Osteoblast (primary cell): ENCODE measurements at places on chromosomes 5 and 9.
A peak's percentile ranks its signal among the peaks of the same experiment; 100 is the strongest.

DNA sequence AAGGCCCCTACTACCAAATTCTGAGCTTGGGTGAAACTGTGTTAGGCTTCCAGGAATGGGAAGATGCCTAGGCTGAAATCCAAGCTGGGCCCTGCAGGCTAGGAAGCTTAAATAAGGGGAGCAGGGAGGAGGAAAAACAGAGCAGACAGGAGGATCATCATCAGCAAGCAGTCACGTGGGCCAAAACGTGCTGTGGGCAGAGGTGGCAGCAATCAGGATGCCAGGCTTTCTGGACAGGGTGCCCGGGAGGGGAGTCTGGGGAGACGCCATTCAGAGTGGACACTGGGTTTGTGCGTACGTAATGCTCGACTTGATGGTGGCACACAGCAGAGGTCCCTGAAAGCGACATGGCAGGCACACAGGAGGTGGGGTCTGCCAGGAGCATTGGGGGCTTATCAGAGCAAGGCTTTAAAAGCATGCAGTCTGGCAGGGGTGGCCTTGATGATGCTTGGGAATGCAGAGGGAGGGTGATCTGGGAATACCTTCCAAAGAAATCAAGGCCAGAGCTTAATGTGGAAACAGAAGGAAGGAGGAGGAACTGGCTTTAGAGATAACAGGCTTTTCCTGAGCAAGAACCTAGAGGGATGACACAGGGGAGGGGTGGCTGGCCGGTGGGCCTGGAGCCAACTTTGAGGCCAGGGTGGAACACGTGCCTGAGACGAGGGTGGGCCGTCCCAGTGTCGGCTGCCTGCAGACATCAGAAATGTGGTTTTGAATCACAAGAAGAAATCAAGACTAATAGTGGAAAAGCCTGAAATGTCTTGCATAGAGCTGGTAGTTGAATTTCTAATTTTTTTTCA, 212.5 kb downstream of the GADD45G start:
- peak; percentile 59 for DNase-seq

- no peak for DNase-seq
Observed at GRCh38 chr9:13450723-13451122, 171.2 kb upstream of the MPDZ start.

GRCh38 chr5:5309645-5310044, 112.8 kb upstream of the ICE1 start:
- DNase-seq = no peak

GRCh38 chr9:78133751-78134150, 102.1 kb upstream of the CEP78 start:
- DNase-seq = no peak

- no peak for DNase-seq
Observed at GRCh38 chr5:127565586-127566270, 48.3 kb downstream of the PRRC1 start.

DNA sequence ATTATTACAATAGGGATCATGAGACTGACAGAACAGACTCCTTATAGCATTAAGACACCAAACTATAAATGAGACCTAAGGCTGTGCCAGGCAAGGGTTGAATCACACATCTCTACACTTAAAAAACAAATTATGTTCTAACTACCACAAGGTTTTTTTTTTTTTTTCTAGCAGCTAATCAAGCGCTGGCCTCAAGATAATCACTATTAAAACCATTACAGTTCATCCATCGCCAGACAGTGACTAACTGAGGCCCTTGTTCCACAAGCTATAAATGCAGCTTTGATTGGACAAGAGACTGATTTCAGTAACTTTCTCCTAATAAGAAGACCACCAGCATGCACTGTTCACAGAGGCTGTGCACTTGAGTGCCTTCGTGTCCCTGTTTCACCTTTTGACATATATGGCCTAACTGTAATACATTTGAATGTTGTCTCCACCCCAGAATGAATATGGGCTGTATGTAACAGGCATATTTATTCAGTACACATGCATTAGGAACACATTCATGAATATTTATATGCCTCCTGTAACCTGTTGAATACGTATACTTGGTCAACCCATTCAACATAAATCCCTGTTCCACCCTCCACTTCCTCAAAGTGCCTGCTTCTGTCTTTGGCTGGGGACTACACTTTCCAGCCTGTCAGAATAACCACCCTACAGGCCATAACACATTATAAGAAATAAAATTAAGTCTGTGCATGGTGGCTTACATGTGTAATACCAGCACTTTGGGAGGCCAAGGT, 22.8 kb upstream of the ZNF131 start:
- no peak for DNase-seq

- DNase-seq = peak; percentile 90
Observed at GRCh38 chr9:2015581-2016407, 647 bp downstream of the SMARCA2 start.

GRCh38 chr9:85392260-85392659, 349.5 kb downstream of the AGTPBP1 start:
- no peak for DNase-seq

DNA sequence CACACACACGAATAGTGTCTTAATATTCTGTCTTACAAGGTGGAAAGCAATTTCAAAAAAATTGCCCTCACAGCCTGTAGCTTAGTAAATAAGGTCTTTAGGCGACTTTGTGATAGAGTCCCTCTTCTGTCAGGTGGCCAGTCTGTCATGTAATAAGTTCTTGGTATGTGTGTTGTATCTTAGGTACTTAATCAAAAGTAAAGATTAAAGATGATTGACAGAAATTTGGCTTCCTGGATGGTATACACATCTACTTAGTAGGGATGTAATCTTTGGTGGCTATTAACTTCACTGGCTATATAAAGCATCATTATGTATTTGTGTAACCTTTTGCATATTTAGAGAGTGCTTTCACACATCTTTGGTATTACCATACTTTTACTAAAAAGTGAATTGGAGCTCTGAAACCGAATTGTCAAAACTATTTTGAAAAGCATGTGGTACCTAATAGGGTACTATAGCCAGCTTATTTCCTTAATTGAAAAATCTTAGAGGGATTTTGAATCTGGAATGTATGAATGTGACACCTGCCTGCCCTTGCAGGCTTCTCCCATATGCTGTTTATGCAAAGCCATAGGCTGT, 3.4 kb downstream of the G3BP1 start:
- no peak for DNase-seq

DNA sequence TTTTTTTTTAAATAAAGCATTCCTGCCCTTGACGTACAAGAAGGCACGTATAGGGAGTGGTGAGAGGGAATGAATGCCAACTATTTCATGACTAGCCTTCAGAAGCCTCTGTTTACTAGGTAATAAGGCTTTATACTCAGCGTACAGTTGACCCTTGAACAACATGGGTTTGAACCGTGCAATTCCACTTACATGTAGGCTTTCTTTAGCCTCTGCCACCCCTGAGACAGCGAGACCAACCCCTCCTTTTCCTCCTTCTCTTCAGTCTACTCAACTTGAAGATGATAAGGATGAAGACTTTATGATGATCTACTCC, 22.5 kb downstream of the CDC42SE2 start:
- no peak for DNase-seq

DNA sequence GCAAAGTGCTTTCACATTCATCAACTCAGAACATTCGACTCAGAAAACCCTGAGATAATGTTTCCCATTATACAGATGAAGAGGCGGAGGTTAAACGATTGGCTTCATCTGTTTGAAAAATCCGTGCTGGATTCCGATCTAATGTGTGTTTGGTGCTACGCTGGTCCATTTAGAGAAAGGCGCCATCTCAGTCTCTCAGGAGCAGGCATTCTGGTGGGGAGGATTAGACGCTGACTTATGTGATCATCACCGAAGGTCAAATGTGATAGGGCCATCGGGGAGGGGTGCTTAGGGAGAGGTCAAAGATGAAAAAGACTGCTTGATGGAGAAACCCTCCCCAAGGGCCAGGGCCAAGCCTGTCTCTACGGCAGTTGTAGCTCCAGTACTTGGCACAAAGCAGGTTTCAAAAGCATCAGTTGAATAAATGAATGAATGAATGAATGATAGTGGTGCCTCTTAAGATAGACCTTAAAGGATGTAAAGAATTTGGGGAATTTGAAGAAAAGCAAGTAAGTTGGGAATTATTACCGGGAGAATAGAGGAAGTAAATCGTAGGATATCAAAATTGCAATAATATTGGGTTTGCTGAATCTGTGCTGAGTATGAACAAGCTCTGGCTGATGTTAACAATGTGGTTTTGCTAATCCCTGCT, 160.6 kb upstream of the SHB start:
- DNase-seq = no peak

DNA sequence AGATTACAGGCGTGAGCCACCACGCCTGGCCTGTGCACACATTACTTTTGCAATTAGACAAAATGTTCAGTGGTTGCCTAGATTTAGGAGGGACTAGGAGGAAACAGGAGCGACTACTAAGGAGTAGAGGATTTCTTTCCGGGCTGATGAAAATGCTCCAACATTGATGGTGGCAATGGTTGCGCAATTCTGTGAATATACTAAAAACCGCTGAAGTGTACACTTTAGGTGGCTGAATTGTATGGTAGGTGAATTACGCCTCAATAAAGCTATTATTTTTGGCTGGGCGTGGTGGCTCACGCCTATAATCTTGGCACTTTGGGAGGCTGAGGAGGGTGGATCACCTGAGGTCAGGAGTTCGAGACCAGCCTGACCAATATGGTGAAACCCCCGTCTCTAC, 46.8 kb upstream of the STXBP1 start:
- DNase-seq = no peak

GRCh38 chr5:59104400-59105127, 521.7 kb downstream of the RAB3C start:
- peak; percentile 25 for DNase-seq

GRCh38 chr5:176646707-176647029, 616 bp upstream of the TSPAN17 start:
- DNase-seq = no peak

- DNase-seq = no peak
Observed at GRCh38 chr9:113223963-113224362, 2.6 kb downstream of the SLC31A1 start.

DNA sequence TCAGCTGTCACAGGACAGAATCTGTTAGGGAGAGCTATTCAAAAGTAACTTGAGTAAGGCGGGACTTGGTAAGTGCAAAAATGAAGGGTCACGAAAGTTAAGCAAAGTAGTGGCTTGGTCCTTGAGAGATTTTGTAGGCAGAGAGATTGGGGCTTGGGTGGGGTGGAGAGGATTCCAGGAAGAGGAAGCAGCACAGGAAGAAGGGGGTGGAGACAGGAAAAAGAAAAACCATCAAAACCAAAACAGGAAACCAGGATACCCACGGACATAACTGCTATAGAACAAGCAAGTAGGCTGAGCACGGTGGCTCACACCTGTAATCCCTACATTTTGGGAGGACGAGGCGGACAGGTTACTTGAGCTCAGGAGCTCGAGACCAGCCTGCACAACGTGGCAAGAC, 3.7 kb downstream of the ROPN1L start:
- DNase-seq = no peak
